ENCODE measurements at places on chromosomes 6 and 20. TPM values are rescaled to one million over a fixed set of nuclear protein-coding genes. Genes with fewer than 3 reads are reported as not detected.
A peak's percentile ranks its signal among the peaks of the same experiment; 100 is the strongest.

COL9A1 gene
- 0.29 TPM for total RNA-seq

DNA sequence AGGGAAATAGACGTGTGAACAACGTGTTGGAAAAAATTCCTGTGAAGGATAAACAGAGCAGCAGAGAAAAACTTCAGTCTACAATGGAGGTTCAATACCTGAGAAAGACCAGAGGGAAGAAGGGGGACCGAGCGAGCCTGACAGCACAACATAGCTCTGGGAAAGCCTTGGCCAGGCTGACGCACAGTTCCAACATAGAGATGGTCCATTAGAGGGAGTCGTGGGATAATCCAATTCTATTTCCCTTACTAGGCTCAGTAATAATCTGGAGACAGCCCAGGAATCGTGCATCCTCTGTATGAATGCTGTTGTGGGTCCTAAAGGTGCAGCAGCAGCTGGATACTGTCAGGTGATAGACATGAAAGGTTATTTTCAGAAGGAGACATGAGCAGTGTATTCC, 370.8 kb upstream of the BTBD3 start:
- DNase-seq, result no peak

- no peak for DNase-seq
These were observed 68.5 kb upstream of the SASH1 start for GRCh38 chr6:148273962-148274752.

DNA sequence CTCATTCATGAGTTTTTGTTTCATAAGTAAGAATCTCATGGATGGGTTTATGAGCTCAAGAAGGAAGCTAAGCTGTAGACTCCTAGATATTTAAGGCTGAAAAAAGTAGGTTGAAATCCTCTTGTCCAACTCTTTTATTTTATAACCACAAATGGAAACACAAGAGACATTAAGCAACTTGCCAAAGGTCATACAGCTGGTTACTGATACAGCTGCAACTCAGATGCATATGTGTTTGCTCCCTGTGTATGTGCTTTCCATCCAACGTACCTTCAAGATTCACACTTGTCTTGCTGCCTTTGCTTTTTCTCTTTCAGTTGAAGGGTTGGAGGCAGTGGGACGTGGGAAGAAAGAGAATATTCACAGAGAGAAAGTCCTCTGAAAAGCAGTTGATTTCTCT, 153.5 kb upstream of the STMND1 start:
- no peak for DNase-seq

DNA sequence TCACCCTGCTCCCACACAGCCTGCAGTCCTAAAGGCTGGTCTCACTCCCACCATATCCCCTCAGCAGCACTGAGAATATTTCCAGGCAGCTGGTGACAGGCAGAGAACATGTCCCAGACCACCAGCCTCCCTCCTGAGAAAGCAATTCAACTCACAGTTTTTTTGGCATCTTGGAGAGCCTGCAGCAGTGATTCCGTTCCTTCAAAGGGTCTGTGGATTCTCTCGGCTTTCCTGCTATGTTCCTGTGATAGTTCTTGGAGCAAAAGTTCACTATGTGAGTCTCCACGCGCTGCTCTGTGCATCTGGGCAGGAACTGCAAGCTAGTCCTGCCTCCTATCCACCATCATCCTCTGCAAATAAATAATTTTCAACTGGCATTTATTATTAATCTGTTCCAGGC, 448.3 kb upstream of the HSF2 start:
- no peak for DNase-seq

BTN1A1 gene
- total RNA-seq, result not detected

GDAP1L1 gene
- total RNA-seq, result 0.50 TPM

GRCh38 chr6:11947063-11947462, 65.0 kb upstream of the HIVEP1 start:
- no peak for DNase-seq

TRERF1 gene
- total RNA-seq, result 1.2 TPM

PGBD1 gene
- 2.7 TPM for total RNA-seq

DNA sequence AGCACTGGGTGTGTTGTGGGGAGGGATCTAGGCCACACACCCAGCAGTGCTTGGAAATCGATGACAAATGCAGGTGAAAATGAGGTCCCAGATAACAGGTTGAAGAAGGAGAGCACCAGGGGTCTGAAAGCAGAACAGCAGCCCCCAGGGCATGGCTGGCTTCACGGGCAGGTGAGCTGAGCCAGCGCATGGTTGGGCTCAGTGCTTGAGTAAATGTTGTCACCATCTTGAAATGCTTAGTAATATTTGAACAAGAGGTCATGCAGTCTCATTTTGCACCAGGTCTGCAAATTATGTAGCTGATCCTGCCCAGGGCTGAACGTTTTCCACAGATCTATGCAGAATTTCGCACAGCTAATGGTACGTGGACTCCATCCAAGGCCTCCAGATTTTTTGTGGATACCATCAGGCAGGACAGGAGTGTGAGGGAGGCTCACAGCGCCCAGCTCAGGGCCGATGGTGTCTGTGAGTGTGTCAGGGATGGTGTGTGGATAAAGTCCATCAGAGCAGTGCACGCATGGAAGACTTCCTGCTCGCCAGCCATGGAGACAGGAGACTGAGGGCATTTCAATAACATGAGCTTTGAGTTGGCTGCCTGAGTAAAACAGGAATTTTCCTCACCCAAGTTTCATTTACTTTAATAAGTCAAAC, 53.1 kb upstream of the SNX9 start:
- DNase-seq, result no peak

GRCh38 chr6:37640786-37641395, 56.8 kb downstream of the MDGA1 start:
- DNase-seq, result no peak

GRCh38 chr6:91376686-91377085, 789.8 kb upstream of the MAP3K7 start:
- DNase-seq, result no peak

CLPSL2 gene
- total RNA-seq, result not detected

DNA sequence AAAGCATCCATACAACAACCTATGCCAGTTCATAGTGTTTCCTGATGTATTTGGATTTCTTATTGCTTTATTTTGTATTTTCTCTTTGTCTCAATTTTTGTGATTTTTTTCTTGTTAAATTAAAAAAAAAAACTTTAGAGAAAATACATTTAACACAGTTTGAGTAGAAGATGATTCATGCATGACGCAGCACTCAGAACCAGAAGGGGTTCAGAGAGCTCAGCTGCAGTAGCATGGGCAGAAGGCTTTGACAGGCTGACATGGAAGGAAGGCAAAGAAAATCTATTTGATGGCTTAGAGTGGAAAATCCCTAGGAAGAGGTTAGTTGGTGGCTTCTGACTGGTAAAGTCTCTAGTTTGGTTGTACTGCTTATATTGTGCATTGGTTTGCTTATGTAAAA, 207.2 kb upstream of the STXBP5 start:
- DNase-seq, result no peak

DNA sequence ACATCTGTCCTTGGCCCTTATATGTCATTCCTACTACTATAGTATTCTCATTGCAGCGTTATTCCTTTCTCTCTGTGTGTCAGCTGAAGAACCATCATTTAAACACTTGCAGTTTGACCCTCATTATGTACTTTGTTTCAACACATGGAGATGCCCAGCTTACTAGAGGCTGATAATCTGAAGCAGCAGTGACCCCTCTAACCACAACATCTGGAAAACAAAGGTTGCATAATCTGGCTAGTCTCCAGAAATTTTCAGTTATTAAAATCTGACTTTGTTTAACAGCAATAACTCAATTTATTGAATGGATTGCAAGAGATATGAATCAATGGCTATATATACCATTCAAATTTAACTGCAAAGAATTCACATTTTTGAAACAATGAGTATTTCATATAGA, 6.6 kb upstream of the PHIP start:
- no peak for DNase-seq

DNA sequence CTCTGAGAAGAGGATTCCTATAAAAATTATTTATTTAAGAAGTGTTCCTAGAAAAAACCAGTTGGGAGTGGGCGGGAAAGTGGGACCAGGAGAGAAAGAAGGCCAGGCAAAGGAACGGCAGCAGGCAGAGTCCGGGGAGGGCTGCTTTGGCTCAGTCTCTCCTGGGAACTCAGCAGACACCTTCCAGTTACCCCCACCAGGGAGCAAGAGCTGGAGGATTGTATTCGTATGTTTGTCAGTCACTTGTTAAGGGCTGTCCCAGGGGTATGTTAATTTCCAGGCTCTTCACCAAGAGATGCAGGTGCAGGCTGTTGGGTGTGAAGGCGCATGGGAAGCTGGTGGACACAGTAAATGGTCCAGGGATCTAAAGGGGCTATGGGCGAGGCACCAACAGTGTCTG, 53.0 kb upstream of the CHD6 start:
- DNase-seq, result no peak

DNA sequence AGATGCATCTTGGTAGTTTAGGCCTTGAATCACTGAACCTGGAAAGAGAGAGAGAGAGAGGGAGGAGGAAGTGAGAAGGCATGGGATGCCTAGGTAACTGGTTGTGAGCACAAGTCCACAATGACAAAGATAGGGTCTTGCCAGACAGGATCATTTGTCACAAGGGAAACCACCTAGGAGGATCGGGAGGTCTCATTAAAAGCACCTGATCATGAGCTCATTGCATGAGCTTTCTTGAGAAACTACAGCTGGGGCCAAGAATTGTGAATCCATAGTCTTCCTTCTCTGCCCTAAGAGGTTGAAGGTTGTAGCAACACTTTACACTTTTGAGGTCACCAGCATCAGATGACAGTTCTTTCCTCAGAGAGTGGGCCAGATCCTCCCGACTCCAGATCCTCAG, 195.7 kb downstream of the CD83 start:
- no peak for DNase-seq

TRIM40 gene
- not detected for total RNA-seq

DNA sequence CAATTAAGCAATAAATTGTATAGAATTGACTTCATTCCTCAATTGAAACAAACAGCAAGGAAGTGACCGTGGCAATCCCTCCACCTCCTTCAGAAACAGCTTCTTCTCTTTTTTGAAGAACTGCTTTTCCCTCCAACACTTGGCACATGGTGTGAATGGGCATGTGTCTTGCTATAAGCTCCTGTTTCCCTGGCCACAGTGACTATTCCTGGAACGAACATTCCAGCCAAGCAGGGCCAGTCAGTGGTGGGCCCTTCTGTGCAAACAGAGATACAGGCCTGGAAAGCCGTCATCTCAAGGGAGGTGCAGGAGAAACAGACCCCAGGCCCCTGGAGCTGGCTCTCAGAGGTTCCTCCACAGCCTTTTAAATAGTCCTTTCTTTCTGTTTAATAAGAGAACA, 6.9 kb downstream of the TXNDC5 start:
- DNase-seq, result no peak

DNA sequence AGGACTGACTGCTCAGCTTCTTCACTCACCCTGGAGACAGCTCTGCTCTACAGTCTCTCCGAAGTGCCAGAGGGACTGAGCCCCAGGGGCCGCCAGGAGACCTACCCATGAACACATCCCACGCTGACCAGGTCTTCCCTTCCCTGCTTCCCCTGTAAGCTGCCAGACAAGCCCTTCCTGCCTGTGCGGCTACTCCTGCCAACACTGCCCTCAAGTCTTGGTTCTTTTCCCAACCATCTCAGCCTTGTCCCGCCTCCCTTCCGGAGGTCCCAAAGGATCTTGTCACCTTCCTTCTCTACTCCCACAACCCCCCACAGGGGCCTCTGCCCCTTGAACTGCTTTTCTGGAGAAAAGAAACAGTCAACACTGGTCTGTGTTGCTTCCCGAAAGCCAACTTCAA, 15.0 kb downstream of the CPNE5 start:
- peak; percentile 42 for DNase-seq

Measured in left cardiac atrium (tissue), 4 donors.